ENCODE measurements at places on chromosomes 4 and X.

DNA sequence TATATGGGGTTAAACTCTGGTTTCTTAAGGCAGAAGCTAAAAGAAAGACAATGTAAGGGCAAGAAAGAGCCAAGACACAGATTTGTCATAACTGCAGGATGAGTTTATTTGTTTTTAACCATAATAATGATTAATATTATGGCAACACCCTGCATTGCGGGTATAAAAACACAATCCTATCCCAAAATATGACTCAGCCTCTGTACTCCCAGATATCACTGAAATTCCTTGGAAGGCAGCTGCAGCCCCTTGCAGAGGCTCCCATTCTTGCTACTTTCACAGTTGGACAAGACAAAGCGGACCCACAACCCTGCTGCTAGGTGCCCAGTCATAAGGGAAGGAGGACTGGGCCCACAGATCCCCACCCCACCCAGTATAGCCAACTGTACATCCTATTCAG, 20.4 kb upstream of the FGF16 start:
- no peak for DNase-seq

- DNase-seq = no peak
These were observed 25.8 kb upstream of the TBL1X start for GRCh38 chrX:9438933-9439494.

DNA sequence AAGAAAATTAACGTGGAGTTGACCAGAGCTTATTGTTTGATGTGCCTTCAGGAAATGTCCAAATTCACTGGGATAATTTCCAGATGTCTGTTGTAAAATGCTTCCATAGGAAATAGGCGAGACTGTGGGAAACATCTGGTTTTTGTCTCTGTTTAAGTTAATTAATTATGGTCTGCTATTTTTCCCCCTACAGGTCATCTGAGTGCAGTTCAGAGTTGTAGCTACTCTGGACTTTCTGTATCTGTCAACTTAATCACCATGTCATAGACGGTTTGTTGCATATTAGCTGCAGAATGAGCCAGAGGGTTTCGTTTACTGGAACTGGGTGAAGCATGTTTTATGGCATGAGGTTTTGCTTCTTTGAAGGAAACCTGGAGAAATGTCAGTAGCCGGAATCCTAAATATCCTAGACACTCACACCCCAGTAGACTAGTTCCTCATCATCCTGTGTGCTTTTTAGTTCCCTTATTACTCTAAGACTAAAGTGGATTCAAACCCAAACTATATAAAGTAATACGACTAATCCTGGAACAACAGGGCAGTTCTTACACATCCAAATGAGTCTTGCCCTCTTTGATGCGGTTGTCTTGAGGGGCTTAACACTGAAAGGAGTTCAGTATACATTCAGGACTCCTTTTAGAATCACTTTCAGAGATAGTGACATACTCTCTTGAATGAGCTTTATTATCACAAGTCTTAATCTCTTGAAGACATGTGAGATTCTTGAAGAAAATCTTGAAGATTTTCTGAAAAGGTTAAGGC, 62.5 kb downstream of the PPEF1 start:
- DNase-seq = no peak

DNA sequence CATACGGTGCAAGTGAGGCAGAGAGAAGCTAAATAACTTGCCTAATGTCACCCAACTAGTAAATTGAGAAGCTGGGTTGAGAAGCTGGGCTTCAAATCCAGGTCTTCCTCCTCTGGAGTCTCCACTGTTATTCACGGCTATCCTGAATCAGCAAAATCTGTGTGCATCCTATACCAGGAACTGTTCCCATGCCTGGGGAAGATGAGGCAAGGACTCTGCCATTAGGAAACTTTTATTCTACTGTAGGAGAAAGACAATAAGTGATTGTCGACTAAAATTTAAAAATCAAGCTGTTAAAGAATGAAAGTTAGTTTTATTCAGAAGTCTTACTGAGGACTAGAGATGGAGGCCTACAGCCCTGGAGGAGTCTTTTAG, 872 bp upstream of the TEC start:
- DNase-seq = no peak

DNA sequence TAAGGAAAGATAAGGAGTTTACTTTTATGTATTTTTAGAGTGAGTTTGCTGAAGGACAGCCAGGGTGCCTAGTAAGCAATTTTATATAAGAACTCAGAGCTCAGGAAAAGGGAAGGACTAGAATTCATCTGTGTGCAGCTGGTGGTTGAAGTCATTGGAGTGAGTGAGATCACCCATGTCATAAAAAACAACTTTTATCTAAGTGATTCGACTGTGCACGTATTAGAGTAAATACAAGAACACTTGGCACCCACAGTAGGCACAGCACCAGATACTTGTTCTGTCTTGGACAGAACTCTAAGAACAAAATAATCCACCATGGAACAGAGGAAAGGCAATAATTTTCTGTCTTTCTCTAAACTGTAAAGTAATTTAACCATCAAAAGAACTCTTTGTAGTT, 31.6 kb downstream of the SYNPO2 start:
- DNase-seq = no peak

DNA sequence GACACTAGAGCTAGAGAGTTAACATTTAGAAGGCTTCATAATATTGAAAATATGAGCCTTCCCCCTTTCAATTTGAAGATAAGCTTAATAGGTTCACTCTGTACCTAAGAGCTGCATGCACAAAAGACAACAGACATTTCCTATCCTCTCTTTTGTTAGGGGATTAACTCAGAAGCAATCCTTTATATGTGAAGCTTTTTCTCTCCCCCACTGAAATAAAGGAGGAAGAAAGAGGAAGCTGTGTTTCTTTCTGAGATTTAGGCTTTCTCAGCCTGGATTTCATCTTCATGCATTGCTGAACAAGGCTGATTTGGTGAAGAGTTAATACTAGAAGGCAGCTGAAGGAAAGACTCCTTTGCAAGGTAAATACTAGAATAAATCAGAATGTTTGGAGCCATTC, 21.0 kb upstream of the CABS1 start:
- DNase-seq = no peak

DNA sequence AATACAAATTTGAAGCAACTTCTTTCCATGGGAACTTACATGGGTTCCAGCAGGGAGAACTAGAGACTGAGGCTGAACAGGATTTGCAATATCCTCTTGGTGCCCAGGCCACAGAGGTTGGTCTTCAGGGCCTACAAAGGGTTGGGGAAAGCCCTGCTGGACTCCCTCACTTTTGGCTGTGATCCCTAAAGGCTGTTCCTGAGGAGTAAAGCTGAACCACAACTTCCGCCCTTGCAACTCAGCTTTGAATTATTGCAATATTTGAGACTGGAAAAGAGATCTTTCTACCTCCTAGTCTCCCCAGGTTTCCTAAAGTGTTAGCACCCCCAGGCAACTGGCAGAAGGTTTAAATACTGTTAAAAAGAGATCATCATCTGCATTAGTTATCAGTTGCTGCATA, 26.9 kb downstream of the DCHS2 start:
- DNase-seq = no peak

- DNase-seq = no peak
These were observed 72.3 kb upstream of the KIT start for GRCh38 chr4:54585321-54586000.

DNA sequence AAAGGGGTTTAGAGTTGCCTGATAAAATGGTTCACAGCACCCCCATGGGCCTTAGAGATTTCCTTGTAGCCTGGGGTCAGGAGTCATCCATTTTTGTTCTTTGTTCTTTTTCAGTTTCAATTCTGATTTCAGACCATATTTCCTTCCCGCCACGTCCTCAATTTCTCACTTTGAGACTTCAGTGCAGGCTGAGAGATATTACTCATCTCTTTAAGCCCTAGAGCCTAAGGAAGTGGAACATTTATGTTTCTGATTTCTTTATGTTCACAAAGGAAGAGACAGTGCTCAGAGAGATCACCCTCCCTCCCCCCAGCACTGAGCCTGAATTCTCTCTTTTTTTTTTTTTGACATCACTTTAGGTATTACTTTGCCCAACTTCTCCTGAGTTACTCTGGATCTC, 56.3 kb downstream of the MSN start:
- DNase-seq = no peak

GRCh38 chr4:116401293-116401692, 684.1 kb downstream of the TRAM1L1 start:
- no peak for DNase-seq

GRCh38 chrX:20530406-20530921, 263.8 kb upstream of the RPS6KA3 start:
- peak; percentile 57 for DNase-seq
